Neural progenitor cell (in vitro differentiated cells): ENCODE measurements at places on chromosomes 13 and 19.

DNA sequence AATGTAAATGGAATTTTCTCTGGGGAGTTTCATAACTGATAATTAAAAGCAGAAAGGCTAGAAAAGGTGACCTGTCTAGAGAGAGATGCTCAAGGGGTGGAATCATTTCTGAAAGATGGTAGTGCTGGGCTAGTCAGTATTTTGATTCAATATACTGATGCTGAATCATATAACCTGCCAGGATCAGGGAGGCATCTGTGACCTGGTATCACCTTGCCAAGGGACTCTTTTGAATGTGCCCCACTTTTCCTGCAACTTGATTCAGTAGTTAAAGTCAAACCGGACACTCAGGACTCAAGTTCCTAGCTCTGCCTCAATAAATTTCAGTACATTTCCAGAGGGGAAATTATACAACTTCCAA is 15.8 kb downstream of the LCP1 start:
- no peak for DNase-seq

- DNase-seq: peak; percentile 73
These were observed 502.7 kb downstream of the UQCRFS1 start for GRCh38 chr19:28710278-28710677.

- peak; percentile 64 for DNase-seq
These were observed 2.7 kb downstream of the PHLDB3 start for GRCh38 chr19:43501661-43502418.

GRCh38 chr13:46667687-46668281 is 114.8 kb downstream of the LRCH1 start:
- no peak for DNase-seq

GRCh38 chr13:22644941-22645340 is 535.8 kb upstream of the SGCG start:
- DNase-seq: no peak

DNA sequence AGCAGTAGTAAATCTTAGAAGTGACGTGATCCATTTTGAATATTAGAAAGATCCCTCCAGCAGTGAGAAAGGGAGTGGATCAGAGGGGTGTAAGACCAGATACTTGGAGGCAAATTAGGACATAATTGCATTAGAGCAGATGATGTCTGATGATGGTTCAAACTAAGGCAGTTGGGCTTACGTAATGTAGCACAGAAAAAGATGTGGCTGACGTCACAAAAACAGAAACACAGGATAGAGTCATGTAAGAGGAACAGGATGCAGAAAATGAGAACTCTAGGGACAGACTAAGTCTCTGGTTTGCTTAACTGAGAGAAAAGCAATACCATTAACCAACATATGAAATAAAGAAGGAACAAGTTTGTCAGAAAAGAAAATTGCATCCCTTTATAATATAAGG is 392.5 kb upstream of the DACH1 start:
- DNase-seq: no peak
